ENCODE measurements at places on chromosomes 2 and 18.

DNA sequence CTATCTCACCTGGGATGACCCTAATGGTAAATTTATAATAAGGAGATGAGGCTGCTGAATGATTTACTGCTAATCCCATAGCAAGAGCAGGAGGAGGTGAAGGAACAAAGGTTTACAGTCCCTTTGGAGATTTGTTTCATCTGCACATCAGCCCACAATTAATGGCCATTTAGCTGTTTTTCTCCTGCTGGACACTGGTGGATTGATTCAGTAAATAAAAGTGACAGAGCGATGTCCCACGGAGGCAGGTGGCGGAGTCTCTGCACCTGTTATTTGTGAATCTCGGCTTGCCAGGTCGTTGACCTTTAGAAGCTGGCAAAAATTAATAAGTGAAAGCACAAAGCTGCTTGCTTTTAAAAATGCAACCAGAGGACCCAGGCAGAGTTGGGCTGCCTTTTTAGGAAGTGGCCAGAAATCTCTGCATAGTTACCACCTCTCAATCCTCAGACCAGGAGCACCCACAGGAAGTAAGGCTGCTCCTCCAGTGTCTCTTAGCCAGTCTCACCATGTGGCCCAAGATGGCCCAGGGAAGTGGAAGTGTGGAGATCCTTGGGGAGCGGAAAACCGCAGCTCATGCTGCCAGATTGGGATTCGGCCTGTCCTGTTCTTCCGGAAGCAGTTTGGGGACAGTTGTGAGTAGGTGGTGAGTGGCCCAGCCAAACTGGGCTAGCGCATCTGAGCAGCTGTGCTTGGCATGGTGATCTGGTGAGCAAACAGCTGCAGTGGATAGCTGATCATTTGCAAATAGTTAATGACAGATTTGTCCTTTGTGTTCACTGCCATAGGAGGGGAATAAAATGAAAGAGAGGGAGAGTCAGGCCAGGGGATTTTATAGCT lies 1005.7 kb upstream of the PIK3C3 start:
- DNase-seq, result no peak

DNA sequence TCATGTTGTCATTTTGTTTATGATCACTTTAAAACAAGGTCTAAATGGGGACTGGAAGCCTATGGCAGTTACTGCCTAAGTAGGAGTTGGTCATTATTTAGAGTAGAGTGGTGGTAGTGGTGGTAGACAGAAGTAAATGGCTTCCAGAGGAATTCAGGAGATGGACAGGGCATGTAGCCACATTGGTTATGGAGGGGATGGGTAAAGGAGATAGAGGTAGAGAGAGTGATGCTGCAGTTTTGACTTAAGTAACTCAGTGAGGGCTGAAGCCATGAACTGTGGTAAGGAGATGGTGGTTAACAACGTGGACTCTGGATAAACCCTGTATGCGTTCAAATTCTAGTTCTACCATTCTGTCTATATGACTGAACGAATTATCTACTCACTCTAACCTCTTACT lies 61.6 kb upstream of the NOSTRIN start:
- DNase-seq, result no peak

DNA sequence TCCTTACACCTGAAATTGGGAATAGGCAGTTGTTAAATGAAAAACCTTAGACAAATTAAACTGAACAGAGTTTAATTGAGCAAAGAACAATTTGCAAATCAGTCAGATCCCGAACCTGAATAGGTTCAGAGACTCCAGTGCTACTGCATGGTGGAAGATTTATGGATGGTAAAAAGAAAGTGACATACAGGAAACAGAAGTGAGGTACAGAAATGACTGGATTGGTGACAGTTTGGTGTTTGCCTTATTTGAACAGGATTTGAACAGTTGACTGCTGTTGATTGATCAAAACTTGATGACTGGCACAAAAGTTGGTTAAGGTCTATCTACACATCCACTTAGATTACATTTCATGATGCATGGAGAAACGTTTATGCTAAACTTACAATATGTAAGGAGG lies 248.8 kb downstream of the HNMT start:
- no peak for DNase-seq

DNA sequence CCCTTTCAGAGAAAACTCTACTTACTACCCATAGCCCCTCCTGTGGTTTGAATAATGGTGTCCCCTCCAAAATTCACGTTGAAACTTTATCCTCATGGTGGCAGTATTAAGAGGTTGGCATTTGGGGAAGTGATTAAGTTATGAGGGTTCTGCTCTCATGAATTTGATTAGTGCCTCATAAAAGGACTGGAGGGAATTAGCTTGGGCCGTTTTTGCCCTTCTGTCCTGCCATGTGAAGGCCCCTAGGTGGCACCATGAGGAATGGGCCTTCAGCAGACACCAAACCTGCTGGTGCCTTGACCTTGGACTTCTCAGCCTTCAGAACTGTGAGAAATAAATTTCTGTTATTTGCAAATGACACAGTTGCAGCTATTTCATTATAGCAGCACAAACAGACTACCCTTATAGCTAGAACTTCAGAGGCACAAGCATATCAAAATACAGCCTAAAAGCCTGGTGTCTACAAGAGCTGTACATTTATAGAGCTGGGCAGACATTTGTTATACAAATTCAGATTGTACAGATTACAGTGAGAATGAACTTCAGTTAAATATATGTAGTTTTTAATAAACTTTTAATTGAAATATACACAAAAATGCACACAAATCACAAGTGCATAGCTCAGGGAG lies 2.6 kb upstream of the PTPN2 start:
- no peak for DNase-seq

All from GM13976 (cell line).